CD4-positive, alpha-beta T cell treated with Interferon alpha-2 for 1 hour (primary cell): ENCODE measurements at places on chromosomes 3 and 15.

- no peak for DNase-seq
Measured at GRCh38 chr15:70879401-70879800, 12.8 kb downstream of the THAP10 start.

DNA sequence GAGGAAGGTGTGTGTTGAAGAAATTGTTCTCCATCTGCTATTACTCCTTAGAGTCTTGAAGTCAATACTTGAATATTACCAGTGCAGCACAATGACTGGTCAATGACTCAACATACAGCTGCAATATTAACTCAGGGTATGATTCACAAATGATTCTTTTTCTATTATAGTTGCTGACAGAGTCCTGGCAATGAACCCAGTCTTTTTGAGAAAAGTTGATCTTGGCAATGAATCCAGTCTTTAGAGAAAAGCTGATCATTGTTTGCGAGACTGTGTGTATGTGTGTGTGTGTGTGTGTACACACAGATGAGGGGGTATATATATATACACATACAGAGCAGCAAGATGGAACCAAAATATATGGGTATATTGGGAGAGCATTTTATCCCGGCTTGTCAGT, 315.1 kb downstream of the ZNF385D start:
- DNase-seq: no peak

DNA sequence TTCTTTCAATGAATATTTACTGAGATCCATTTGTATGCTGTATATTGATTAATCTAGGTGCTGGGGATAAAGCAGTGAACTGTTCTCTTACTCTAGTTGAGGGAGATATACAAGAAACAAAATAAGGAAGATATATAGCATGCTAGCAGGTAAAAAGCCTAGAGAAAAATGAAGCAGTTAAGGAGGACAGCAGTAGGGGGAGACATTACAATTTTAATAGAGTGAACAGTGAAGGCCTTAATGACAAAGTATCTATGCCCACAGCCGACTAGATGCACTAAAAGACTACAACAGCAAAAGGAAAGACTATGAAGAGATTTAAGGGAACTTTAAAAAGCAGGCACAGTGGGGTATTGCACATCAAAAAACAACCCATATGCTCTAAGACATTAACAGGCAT, 81.4 kb downstream of the XRN1 start:
- DNase-seq: no peak

- no peak for DNase-seq
Measured at GRCh38 chr3:152779653-152780052, 55.3 kb upstream of the P2RY1 start.

GRCh38 chr15:64773606-64774005, 1.8 kb downstream of the RBPMS2 start:
- no peak for DNase-seq

DNA sequence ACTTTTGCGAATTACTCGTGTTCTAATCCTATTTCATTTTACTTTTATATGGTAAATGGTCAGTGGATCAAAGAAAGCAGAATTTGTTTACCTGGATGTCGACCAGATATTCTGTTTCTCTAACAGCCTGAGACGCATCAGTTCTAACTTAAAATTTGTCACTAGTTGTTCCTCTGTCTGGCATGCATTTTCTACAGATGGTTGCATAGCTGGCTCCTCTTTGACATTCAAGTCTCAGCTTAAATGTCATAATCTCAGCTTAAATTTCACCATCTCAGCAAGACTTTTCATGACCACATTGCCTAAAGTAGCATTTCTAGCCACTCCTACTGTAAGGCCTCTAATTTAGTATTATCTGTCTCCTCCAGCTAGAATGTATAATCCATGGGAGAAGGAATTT, 609.3 kb downstream of the AGBL1 start:
- DNase-seq: no peak

- peak; percentile 5 for DNase-seq
Measured at GRCh38 chr15:64507293-64507802, 47.0 kb downstream of the ZNF609 start.

DNA sequence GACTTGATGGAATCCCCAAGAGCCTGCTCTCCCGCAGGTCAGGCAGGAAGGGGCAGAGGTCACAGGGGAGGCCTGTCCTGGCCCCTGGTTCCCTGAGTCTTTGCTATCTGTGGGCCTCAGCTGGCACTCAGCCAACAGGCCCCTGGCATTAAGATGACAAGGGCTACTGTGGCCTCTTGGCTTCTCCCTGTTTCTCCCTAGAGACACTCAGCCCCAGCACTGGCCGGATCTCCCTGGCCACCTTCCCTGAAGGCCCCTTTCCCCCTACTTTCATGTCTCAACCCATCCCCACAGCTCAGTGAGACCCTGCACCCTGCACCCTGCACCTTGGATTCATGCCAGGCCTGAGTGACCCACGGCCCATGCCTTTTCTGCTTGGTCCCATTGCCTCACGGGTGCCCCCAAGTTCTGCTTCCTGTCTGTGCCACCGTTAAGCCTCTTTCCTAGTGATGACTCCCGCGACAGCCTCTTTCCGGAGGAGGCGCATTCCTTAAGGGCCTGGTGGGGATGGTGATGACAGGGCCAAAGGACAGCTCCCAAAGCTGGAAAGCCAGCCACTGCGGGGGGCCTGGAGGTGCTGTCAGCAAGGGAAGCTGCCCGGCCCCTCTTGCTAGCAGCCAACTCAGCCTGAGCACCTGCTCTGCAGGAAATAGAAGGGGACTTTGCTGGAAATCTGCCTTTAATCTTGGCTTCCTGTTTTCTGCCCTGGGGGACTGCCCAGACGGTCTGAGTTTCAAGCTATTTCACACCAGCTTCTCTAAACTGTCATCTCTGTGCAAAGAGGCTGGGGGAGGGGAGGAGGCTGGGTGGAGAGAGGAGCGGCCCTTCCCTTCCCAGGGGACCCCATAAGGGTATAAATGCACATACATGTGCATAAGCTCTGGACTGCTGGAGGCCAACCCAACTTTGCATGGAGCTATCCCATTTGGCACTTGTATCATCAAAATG, 4.8 kb upstream of the CSK start:
- peak; percentile 86 for DNase-seq

GRCh38 chr15:27328186-27328585, 357.2 kb downstream of the GABRG3 start:
- no peak for DNase-seq

DNA sequence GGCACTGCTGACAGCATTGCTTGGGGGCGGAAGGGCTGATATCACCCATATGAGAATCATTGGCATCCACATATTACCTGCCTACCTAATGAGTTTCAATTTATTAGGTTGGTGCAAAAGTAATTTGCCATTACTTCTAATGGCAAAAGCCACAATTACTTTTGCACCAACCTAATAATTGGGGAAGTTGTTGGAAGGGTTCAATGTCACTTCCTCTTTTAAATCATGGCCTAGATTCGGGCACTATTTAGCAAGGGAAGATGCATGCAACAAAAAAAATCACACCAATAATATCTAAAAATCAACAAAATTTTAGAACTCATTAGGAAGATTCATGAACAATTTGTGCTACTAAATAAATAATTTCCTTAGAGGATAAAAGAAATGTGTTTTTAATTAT, 56.0 kb upstream of the AGTR1 start:
- no peak for DNase-seq

DNA sequence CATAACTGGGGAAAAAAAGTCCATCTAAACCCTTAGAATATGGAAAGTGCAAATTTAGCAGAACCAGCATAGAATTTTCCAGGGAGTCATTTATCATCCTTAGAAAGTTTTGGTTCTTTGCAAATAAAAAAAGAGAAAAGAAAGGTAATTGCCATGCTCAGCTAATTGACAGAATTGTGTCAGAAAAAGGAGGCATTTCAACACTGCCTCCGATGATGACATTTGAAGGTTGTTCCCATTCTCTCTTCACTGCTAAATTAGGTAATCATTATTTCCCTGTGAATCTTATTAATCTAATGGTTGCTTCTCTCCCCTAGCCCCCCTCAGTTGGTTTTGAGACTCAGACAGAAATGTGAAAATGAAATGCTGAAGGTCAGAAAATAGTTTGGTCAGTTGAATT, 139.2 kb downstream of the PDCD6IP start:
- no peak for DNase-seq

- no peak for DNase-seq
Measured at GRCh38 chr15:92653366-92653765, 2.2 kb downstream of the FAM174B start.

- DNase-seq: no peak
Measured at GRCh38 chr15:36550650-36551049, 28.8 kb upstream of the CDIN1 start.

- DNase-seq: no peak
Measured at GRCh38 chr15:66452971-66453580, 44.5 kb downstream of the SNAPC5 start.

GRCh38 chr3:128445357-128445756, 21.3 kb downstream of the DNAJB8 start:
- DNase-seq: no peak

DNA sequence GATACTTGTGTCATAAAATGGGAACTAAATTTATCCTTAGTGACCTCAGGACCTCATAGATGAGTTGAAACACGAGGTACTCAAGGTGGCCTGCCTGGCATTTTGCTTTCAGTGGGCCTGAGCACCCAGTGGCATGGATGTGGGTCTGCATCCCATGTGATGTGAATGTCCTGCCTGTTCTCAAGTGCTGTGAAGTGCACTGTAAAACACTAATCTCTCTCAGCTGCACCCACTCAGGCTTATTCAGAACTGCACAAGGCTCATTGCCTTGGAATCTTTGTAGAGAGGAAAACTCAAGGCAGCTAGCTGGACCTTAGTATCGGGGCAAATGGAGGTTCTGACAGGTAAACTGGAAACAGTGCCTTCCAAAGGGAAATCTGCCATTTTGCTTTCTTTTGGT, 767.0 kb downstream of the TUSC7 start:
- DNase-seq: no peak
